ENCODE measurements at places on chromosomes 13 and 19.

DNA sequence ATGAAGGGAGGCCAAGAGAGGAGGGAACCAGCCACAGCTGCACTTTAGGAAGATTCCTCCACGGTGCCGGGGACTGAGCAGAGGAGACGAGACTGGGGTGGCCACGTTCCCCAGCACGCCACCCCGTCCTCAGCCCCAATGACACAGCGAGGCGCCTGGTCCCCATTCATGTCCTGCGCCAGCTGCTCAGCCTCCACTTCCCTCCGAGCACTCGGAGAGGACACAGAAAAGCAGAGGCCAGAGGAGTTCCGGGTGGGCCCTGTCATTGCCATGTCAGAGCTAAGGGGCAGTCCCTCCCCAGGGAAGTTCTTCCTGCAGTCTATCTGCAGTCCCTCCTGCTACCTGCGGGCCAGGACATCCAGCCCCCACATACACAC is 53.2 kb upstream of the NFIC start:
- no peak for DNase-seq

- no peak for DNase-seq
Measured at GRCh38 chr13:20977394-20977793, 74.8 kb upstream of the XPO4 start.

DNA sequence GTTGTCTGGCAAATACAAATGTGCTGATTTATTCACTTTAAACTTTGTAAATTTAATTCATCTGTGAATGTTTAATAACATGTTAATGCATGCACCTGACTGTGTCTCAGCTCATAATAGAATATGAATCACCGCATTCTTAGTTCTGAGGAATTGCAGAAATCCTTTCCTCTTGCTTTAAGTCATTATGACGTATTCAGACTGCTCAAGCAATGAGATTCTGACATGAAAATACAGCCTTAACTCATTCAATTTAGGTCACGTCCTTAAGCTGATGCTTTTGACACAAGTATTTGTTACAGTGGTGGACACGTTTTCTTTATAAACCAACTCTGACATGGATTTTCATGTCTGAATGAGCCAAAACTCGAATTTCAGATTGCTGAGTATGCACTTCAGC is 541.0 kb upstream of the KLF12 start:
- no peak for DNase-seq

GRCh38 chr19:50003810-50004419 is 21.3 kb downstream of the VRK3 start:
- peak; percentile 77 for DNase-seq

DNA sequence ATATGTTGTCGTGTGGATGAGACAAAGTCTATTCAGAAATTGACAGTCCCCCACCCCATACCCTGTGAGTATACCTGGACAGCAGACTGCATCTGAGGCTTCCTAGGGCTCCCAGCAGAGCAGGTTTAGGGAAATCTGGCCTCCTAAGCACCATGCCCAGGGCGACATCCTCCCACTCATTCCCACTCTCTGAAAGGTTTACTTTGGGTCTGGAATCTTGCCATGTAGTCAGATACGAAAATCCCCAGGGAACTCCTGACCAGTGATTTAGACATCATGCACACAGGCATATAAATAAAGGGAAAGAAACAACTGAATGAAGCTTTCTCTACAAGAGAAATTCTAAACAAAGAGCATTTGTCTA is 717 bp upstream of the NALCN start:
- no peak for DNase-seq

GRCh38 chr19:21084343-21084742 is 2.3 kb downstream of the ZNF714 start:
- no peak for DNase-seq

- DNase-seq, result peak; percentile 73
Measured at GRCh38 chr19:51020988-51021651, 1.6 kb upstream of the KLK10 start.

GRCh38 chr13:112962911-112963625 is 5.9 kb upstream of the MCF2L start:
- DNase-seq, result no peak

DNA sequence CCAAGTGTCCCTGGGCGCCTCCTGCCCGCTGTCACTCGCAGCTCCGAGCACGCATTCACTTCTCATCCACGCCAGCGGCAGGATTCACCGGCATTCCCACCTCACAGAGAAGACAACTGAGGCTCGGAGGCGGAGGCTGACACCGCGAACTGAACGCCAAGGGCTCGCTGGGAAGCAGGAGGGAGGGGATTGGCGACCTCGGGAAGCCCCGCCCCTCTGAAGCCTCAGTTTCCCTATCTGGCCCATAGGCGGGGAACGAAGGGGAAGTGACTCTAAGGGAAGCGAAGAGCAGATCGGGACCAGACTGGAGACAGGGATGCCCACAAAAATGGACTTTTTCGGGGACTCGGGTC is 256 bp downstream of the MICOS13 start:
- no peak for DNase-seq

- no peak for DNase-seq
Measured at GRCh38 chr13:36030670-36031331, 100.4 kb downstream of the DCLK1 start.

DNA sequence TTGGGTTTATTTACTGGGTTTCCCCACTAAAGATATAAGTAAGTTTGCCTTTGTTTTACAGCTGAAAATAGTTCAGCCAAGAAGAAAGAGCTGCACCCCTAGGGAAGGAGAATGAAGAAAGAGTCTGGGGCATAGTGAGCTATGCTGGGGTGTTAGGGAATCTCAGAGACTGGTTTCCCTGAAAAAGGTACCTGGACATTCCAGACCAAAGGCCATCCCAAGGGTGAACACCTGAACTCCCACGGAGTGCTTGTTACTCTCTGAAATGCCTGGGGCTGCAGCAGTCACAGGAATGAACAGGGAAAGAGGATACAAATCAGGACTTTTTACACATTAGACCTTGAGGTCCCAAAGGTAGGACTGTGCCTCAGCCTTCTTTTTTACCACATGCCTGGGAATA is 337.6 kb upstream of the SLC10A2 start:
- no peak for DNase-seq

DNA sequence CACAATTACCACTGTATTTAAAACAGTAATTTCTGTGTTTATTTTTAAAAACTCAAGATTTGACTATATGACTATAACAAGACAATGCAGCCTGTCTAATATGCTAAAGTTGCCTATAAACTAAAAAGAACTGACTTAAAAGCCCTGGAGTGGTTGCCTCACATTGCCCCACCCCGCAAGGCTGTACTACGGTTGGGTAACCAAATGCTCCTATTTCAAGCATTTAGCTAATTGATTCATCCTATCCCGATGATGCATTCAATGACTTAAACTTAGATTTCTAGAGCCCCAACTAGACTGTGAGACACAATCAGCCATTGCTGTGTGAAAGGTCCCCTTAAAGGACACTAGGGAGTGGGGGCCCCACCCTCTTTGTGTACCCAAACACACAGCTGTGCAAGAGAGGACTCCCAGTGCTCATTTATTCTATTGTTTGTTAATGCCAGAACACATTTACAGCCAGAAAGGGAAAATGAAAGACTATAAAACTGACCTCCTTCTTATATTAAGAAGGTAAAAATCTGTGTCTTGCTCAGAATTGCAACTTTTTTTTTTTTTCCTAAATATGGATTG is 66.9 kb downstream of the MIPEP start:
- DNase-seq, result no peak

DNA sequence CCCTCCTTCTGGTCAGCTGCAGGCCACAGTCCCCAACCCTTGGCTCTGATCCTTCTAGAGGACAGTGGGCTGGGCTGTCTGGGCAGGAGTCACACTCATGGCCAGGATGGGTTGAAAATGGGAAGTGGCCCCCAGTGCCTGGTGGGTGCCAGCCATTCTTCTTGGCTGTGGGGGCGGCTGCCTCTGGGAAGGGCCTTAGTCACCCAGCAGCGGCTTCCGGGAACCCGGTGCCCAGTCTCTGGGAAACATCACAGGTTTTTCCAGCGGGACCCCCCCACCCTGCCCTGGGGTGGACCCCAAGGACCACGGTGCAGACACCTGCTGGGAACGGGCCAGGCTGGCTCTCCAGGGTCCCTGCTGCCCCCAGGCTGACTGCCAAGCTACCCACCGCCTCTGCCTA is 27.3 kb upstream of the SLC7A10 start:
- no peak for DNase-seq

GRCh38 chr19:1962674-1963073 is 21.7 kb downstream of the CSNK1G2 start:
- no peak for DNase-seq

GRCh38 chr19:14006766-14007562 is 844 bp upstream of the RFX1 start:
- DNase-seq, result no peak

DNA sequence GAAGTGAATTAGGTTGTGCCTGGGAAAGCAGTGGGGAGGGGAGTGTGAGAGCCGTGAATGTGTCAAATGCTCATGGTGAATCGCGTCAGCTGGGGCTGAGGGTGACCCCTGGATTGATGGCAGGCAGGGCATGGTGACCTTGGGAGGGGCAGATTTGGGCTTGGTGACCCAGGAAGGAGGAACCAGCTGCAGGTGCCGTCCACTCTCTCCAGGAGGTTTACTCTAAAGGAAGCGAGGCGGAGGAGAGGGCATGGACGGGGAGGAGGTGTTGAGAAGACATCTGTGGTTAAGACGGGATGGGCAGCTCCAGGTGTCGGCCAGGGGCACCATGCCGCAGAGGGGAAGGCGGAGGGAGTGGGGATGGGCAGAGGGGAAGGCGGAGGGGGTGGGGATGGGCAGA is 28.7 kb downstream of the TMEM255B start:
- DNase-seq, result no peak

DNA sequence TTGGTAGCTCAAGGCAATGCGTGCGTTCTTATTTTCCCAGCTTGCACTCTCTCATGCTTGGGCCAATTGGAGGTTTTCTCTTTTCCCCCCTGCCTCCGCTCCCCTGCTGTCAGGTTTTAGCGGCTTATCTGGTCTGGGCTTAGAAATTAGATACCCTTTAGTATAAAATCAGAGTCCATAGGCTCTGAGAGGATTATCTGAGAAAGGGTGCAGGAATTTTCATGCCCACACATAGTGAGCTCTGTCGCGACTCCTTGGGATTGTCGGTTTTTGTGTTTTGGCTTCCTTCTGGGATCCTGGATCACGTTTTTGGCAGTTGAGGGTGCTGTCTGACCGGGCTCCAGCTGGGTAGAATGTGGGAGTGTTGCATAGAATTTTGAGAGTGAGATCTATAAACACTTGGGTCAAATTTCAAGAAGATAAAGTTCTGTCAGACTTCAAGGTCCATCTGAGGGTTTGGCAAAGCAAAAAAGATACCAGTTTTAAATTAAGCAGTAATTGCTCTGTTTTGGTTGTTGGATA is 12.4 kb downstream of the CHAF1A start:
- no peak for DNase-seq

DNA sequence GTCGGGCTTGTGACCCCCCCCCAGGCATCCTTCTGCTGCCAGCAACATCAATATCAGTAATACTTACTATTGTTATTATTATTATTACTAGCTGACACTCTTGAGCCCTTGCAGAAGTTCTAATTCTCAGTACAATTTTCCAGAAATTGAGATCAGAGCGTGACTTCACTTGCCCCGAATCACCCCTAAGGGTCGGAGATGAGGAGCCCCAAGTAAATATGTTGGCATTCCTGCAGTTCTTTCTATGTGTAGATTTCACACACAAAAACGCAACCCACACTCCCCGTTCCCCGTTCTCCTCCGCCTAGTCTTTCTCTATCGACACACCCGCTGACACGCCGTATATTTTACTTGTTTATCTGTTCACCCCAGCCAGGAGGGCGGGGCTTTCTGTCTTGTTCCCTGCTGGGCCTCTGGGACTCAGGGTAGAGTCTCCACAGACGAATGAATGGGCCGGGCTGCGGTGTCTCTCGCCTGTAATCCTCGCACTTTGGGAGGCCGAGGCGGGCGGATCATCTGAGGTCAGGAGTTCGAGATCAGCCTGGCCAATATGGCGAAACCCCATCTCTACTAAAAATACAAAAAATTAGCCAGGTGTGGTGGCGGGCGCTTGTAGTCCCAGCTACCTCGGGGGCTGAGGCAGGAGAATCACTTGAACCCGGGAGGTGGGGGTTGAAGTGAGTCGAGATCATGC is 14.7 kb downstream of the TLE5 start:
- DNase-seq, result peak; percentile 82

DNA sequence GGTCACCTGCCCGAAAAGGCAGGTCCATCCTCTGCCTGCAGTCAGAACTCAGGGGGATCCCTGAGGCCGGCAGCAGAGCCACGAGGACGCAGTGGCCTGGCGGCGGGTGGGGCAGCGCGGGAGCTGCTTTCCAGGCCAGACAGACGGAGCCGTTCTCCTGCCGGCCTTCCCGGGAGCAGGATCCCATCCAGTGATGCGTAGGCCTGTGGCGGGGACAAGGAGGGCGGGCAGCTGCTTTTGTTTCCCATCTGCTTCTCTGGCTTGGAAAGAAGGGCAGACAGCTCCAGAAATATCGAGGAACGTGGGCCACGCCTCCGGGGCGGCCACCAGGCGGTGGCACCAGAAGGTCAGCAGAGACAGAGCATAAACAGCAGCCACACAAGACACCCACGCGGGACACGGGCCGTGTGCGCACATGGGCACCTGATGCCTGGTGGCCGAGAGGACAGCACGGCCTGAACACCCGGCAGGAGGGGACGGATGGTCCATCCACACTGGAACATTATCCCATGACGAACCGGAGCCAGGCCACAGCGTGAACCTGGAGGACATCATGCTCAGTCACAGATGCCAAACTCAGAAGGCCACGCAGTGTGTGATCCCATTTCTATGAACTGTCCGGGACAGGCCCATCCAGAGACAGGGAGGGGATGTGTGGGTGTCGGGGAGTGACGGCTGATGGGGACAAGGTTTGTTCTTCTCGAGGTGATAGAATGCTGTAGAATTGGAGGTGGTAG is 13.9 kb upstream of the MKNK2 start:
- DNase-seq, result no peak

DNA sequence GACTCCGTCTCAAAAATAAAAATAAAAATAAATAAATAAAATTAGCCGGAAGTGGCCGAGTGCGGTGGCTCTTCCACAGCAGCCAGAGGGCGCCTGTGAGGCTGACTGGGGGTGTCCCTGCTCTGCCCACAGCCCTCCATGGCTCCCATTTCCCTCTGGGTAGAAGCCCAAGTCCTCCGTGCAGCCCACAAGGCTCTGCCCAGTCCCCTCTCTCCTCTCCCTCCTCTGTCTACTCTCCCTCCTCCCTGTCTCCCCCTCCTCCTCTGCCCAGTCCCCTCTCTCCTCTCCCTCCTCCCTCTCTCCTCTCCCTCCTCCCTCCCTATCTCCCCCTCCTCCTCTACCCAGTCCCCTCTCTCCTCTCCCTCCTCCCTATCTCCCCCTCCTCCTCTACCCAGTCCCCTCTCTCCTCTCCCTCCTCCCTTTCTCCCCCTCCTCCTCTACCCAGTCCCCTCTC is 20.4 kb downstream of the MISP start:
- peak; percentile 67 for DNase-seq

- DNase-seq, result peak; percentile 53
Measured at GRCh38 chr19:21483589-21484170, 21.7 kb upstream of the ZNF429 start.

Measured in hematopoietic multipotent progenitor cell (in vitro differentiated cells).